ENCODE measurements at places on chromosomes 3 and 15. TPM values are rescaled to one million over a fixed set of nuclear protein-coding genes. Genes with fewer than 3 reads are reported as not detected.
A peak's percentile ranks its signal among the peaks of the same experiment; 100 is the strongest.

SPATA12 gene
- total RNA-seq: 0.08 TPM

CCDC39 gene
- total RNA-seq: not detected

TP63 gene
- 2.4 TPM for total RNA-seq

GP9 gene
- total RNA-seq: not detected

ERICH6 gene
- not detected for total RNA-seq

CA12 gene
- total RNA-seq: 9.5 TPM

DNA sequence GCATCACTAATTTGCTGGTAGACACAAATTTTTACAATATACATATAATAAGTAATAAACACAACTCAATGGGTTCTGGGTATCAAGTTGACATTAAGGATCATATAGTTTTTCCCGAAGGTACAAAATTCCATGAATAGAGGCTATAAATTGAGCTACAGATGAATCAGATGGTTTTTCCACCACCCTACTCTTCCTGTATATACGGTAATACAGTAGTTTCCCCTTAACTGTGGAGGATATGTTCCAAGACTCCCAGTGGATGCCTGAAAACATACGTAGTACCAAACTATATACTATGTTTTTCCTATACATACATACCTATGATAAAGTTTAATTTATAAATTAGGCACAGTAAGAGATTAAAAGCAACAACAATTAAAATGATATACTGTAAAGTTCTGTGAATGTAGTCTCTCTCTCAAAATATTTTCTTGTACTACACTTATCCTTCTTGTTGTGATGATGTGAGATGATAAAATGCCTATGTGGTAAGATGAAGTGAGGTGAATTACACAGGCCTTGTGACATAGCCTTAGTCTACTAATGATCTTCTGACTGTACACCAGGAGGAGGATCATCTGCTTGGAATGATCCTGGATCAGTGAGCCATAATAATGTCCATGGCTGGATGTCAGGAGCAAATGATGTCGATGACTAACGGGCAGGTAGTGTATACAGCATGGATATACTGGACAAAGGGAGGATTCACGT is 116.7 kb downstream of the NR1I2 start:
- no peaks in the 10 kb centered on the region for H3K27me3 ChIP-seq
- no peak overlapping the region for H3K27ac ChIP-seq
- no peaks in the 10 kb centered on the region for H3K36me3 ChIP-seq

DNA sequence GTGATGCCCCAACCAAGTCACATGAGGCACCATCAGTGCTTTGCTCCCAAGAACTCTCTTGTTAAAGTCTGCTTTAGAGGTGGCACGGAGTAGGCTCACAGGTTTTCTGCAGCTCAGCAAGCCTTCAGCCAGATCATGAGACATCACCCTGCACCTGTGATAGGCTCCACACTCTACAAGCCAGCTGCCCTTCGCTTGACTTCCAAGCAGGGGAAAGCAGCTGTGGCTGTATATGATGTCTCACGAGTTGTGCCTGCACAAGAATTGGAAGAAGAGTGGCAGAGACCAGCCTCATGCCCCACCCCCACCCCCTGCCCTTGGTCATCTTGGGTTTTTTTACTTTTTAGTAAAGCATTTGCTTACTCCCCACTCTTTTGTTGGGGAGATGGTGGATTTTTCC is 22.5 kb downstream of the MRPS11 start:
- no peak overlapping the region for H3K27ac ChIP-seq
- no peaks in the 10 kb centered on the region for H3K27me3 ChIP-seq
- no peaks in the 10 kb centered on the region for H3K36me3 ChIP-seq
- no peak overlapping the region for H3K4me3 ChIP-seq
- no peak for DNase-seq
- H3K4me1 ChIP-seq: peaks cover under 1% of the 10 kb centered on the region

DNA sequence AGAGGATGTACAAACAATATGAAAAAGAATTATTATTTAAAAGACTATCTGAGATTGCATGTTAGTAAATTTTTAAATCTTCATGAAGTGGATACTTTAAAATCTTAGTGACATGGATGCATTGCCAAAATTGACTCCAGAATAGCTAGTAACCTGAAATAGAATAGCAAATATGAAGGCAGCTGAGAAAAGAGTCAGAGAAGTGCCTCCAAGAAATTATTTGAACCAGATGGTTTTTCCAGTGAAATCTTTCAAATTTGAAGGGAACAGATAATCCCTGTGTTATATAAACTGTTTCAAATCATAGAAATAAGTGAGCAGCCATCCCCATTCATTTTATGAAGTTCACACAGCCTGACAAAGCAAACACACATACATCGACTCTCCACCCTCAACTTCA is 29.6 kb downstream of the FSIP1 start:
- H3K4me1 ChIP-seq: peaks cover 3% of the 10 kb centered on the region
- no peaks in the 10 kb centered on the region for H3K36me3 ChIP-seq
- H3K27ac ChIP-seq: no peak overlapping the region

- peaks cover 34% of the 10 kb centered on the region for H3K4me1 ChIP-seq
- H3K4me3 ChIP-seq: no peak overlapping the region
- DNase-seq: peak; percentile 12
- H3K27me3 ChIP-seq: no peaks in the 10 kb centered on the region
Observed at GRCh38 chr3:189308608-189309007, 136.8 kb downstream of the TPRG1 start.

GRCh38 chr3:157441102-157441624 is 4.5 kb downstream of the PTX3 start:
- H3K27me3 ChIP-seq: peaks cover 13% of the 10 kb centered on the region
- no peak overlapping the region for H3K27ac ChIP-seq
- peaks cover 5% of the 10 kb centered on the region for H3K4me1 ChIP-seq
- no peaks in the 10 kb centered on the region for H3K36me3 ChIP-seq

DNA sequence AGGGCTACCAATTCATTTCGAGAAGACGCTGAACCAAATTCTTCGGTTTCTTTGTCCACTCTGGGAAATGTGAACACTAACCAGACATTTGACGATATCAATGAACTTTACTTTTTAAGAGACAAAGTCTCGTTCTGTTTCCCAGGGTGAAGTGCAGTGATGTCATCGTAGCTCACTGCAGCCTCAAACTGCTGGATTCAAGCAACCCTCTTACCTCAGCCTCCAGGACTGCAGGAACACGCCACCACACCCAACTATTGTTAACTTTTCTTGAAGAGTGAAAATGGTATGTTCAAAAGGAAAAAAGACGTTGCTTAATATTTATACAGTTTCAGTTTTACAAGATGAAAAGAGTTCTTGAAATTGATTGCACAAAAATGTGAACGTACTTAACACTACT is 30.6 kb downstream of the MB21D2 start:
- no peaks in the 10 kb centered on the region for H3K36me3 ChIP-seq
- no peaks in the 10 kb centered on the region for H3K27me3 ChIP-seq
- DNase-seq: peak; percentile 59
- no peak overlapping the region for H3K4me3 ChIP-seq

DNA sequence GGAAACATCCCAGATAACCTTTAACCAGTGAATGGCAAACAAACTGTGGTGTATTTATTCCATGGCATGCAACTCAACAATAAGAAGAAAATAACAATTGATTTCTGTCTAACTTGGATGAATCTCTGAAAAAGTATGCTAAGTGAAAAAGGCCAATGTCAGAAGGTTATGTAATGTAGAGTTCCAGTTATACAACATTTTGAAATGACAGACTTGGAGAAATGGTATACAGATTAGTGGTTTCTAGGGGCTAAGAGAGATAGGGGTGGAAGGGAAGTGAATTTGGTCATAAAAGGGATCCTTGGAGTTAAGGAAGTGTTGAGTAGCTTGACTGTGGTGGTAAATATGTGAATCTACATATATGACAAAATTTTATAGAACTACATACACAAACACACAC is 269.4 kb upstream of the SUCLG2 start:
- no peaks in the 10 kb centered on the region for H3K36me3 ChIP-seq
- H3K4me3 ChIP-seq: no peak overlapping the region
- no peaks in the 10 kb centered on the region for H3K27me3 ChIP-seq
- H3K27ac ChIP-seq: no peak overlapping the region
- no peaks in the 10 kb centered on the region for H3K4me1 ChIP-seq

DNA sequence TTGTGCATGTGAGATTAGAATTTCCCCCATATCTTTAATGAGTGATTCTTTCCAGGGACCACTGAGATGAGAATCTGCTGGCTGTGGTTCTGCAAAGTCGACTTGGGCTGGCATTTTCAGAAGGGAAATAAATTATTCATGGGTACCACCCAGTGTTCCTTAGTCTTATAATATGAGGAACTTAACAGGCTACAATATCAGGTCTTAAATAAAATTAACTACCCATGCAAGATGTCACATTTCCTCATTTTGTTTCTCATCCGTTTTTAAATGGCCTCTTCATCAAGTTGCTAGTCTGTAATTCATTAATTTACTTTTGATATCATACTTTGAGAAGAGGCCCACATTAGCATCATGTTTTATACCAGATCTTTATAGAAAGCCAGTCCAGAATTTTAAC is 58.3 kb upstream of the SKOR1 start:
- H3K4me3 ChIP-seq: no peak overlapping the region
- no peaks in the 10 kb centered on the region for H3K27me3 ChIP-seq
- no peaks in the 10 kb centered on the region for H3K36me3 ChIP-seq
- H3K4me1 ChIP-seq: peaks cover under 1% of the 10 kb centered on the region

GRCh38 chr3:120161902-120162301 is 67.7 kb upstream of the GSK3B start:
- H3K36me3 ChIP-seq: no peaks in the 10 kb centered on the region
- H3K27ac ChIP-seq: no peak overlapping the region
- H3K27me3 ChIP-seq: no peaks in the 10 kb centered on the region
- peaks cover 21% of the 10 kb centered on the region for H3K4me1 ChIP-seq

DNA sequence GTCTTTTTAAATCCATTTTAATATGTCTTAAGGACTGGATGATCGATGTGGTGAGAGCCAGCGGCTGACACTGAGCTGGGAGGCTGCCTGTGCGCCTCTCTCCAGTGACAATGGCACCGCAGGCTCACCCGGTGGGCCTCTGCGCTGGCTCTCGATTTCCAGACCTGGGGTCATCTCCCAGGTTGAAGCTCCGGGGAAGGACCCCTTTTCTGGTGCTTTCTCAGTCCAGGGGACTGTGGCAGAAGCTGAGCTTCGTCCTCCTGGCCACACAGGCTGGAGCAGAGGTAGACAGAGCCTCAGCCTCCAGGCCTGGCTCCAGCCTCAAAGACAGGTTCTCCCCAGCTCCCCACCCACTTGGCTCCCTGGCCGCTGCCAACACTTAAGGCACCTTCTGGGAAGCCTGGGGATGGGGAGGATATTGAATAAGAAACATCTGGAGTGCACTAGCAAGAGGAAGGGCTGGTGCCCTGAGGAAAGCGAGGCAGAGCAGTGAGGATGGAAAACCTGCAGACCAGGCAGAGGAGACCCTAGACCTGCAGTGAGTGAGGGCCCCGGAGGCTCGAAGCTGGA is 154.2 kb upstream of the SMAD3 start:
- H3K27me3 ChIP-seq: no peaks in the 10 kb centered on the region
- no peak for DNase-seq

DNA sequence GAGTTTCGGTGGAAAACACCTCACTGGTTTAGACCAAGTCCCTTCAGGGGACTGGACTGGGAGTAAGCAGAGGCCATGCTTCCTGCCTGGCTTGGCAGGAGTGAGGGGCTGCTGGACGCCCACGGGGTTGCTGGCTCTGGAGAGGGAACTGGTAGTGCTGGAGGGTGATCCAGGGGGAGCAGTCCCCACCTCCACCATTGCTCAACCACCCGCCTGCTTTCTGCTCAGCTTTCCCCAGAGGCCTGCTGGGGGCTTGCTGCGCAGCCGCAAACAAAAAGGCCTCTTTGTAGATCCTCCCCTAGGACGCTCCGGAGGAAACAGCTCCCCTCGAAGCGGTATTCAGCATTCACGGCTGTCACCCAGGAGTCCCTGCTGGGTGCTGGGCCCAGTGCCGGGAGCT is 33.5 kb downstream of the EBLN2 start:
- peak; percentile 23 for DNase-seq
- H3K27me3 ChIP-seq: no peaks in the 10 kb centered on the region
- no peak overlapping the region for H3K27ac ChIP-seq

DNA sequence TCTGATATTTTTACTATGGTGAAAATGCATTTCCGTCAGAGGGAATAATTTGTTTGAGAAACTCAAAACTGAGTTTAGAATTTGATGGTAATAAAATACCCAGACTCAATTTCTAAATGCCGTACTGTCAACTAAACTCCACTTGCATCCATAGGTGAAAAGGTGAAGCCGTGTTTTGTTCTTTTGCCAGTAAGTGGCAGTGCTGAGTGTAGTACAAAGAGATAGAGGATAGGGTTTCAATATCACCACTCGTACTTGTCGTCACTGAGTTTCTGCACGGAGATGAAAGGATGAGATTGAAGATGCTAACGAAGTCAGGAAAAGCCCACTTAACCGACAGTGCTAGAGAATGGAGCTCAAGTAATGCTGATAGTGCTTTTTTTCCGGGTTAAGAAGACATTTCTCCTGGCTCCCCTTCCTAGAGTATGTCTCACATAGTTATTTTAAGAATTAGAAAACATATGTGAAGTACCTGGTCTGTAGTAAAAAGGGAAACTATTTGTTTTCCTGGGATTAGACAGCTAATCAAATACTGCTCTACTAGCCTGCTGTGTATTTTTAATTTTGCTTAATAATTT is 345.1 kb downstream of the IL5RA start:
- no peak overlapping the region for H3K4me3 ChIP-seq
- no peaks in the 10 kb centered on the region for H3K36me3 ChIP-seq
- peaks cover 4% of the 10 kb centered on the region for H3K4me1 ChIP-seq
- H3K27me3 ChIP-seq: no peaks in the 10 kb centered on the region
- peak; percentile 43 for DNase-seq

- H3K4me3 ChIP-seq: no peak overlapping the region
- DNase-seq: no peak
- no peak overlapping the region for H3K27ac ChIP-seq
- H3K27me3 ChIP-seq: no peaks in the 10 kb centered on the region
Observed at GRCh38 chr3:125316949-125317348, 58.2 kb downstream of the ZNF148 start.

GRCh38 chr3:176959867-176960266 is 237.4 kb downstream of the TBL1XR1 start:
- no peaks in the 10 kb centered on the region for H3K27me3 ChIP-seq
- H3K4me3 ChIP-seq: no peak overlapping the region
- H3K36me3 ChIP-seq: no peaks in the 10 kb centered on the region
- no peak for DNase-seq

GRCh38 chr3:161025911-161026310 is 79.2 kb downstream of the B3GALNT1 start:
- H3K4me3 ChIP-seq: no peak overlapping the region
- no peaks in the 10 kb centered on the region for H3K4me1 ChIP-seq
- no peaks in the 10 kb centered on the region for H3K27me3 ChIP-seq
- H3K36me3 ChIP-seq: no peaks in the 10 kb centered on the region
- no peak for DNase-seq
- H3K27ac ChIP-seq: no peak overlapping the region

GRCh38 chr15:36880224-36880912 is 220.0 kb downstream of the MEIS2 start:
- H3K36me3 ChIP-seq: no peaks in the 10 kb centered on the region
- H3K27me3 ChIP-seq: peaks cover 92% of the 10 kb centered on the region
- H3K27ac ChIP-seq: no peak overlapping the region
- H3K4me3 ChIP-seq: peak overlapping the region; percentile 3
